ENCODE measurements at places on chromosomes 1 and 21. TPM values are rescaled to one million over a fixed set of nuclear protein-coding genes. Genes with fewer than 3 reads are reported as not detected.

DNA sequence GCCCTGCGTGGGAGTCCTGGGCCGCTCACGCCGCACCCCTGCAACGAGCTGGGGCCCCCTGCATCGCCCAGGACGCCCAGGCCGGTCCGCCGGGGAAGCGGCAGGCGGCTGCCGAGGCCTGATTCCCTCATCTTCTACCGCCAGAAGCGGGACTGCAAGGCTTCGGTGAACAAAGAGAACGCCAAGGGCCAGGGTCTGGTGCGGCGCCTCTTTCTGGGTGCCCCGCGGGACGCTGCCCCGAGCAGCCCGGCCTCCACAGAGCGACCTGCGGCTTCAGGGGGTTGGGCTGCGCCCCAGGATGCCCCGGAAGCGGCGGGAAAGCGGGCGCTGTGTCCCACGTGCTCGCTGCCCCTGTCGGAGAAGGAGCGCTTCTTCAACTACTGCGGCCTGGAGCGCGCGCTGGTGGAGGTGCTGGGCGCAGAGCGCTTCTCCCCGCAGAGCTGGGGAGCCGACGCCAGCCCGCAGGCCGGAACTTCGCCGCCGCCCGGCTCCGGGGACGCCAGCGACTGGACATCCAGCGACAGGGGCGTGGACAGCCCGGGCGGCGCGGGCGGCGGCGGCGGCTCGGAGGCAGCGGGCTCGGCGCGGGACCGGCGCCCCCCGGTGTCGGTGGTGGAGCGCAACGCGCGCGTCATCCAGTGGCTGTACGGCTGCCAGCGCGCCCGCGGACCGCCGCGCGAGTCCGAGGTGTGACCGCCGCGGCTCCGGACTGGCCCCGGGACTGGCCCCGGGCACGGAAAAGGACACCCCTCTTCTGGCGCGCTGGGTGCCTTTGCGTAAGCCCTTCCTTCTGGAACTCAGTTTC lies 2.7 kb downstream of the FAM110D start:
- no peaks in the 10 kb centered on the region for H3K36me3 ChIP-seq
- H3K27ac ChIP-seq: no peak overlapping the region
- H3K4me1 ChIP-seq: peaks cover 8% of the 10 kb centered on the region
- H3K27me3 ChIP-seq: no peaks in the 10 kb centered on the region
- DNase-seq: peak; percentile 63

DNA sequence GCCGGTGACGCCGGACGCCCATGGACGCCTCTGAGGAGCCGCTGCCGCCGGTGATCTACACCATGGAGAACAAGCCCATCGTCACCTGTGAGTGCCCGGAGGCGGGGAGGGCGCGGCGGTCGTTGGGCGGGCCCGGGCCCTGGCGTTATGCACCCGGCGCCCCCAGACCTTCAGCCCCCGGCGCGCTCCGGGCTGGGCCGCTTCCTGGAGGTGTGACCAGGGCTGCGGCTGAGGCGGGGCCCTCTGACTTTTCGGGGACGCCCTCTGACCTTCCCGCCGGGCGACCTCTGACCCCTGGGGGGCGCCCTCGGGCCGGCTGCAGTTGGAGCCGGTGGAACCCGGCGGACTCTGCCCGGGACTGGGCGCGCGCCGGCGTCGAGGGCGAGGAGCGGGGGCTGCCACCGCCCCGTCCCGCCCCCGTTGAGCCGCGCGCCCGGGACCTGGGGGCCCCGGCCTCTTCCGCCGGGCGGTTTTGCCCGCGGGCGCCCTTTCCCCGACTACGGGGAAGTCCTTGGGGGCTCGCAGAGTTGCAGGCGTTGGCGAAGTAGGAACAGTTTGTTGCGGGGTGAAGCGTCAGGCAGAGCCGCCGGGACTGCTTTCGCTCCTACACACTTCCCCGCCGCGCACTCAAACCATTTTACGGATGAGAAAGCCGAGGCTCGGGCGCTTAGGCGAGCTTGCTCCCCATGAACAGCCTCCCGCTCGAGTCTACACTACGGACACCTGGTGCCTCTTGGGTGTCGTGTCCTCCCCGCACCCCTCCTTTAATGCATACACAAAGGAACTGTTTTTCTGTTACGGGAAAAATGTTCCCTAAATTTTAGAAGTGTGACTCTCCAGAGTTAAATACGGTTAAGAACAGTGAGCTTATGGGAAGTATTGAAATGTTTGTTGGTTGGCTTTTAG lies 618 bp downstream of the TRAPPC10 start:
- peak; percentile 57 for DNase-seq
- no peaks in the 10 kb centered on the region for H3K36me3 ChIP-seq

DNA sequence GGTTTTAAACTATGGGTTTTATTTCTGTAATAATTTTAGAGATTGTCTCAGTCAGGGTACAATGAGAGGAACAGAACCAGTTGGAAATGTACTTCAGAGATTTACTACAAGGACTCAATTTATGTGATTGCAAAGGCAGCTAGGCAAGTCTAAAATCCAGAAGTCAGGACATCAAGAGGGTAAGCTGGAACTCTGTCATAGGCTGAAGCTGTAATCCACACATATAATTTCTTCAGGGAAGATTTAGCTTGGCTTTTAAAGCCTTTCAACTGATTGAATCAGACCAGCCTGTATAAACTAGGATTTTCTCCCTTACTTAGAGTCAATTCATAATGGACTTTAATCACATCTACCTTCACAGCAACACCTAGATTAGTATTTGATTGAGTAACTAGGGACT lies 24.3 kb upstream of the LELP1 start:
- no peaks in the 10 kb centered on the region for H3K36me3 ChIP-seq
- no peak overlapping the region for H3K4me3 ChIP-seq
- H3K27ac ChIP-seq: no peak overlapping the region

GRCh38 chr1:81678779-81679178 lies 122.0 kb upstream of the ADGRL2 start:
- peaks cover 9% of the 10 kb centered on the region for H3K4me1 ChIP-seq
- no peak overlapping the region for H3K4me3 ChIP-seq
- no peak for DNase-seq

- peak overlapping the region; percentile 9 for H3K27ac ChIP-seq
- DNase-seq: no peak
- no peaks in the 10 kb centered on the region for H3K36me3 ChIP-seq
Measured at GRCh38 chr1:54359393-54360162, 46.6 kb downstream of the SSBP3 start.

DNA sequence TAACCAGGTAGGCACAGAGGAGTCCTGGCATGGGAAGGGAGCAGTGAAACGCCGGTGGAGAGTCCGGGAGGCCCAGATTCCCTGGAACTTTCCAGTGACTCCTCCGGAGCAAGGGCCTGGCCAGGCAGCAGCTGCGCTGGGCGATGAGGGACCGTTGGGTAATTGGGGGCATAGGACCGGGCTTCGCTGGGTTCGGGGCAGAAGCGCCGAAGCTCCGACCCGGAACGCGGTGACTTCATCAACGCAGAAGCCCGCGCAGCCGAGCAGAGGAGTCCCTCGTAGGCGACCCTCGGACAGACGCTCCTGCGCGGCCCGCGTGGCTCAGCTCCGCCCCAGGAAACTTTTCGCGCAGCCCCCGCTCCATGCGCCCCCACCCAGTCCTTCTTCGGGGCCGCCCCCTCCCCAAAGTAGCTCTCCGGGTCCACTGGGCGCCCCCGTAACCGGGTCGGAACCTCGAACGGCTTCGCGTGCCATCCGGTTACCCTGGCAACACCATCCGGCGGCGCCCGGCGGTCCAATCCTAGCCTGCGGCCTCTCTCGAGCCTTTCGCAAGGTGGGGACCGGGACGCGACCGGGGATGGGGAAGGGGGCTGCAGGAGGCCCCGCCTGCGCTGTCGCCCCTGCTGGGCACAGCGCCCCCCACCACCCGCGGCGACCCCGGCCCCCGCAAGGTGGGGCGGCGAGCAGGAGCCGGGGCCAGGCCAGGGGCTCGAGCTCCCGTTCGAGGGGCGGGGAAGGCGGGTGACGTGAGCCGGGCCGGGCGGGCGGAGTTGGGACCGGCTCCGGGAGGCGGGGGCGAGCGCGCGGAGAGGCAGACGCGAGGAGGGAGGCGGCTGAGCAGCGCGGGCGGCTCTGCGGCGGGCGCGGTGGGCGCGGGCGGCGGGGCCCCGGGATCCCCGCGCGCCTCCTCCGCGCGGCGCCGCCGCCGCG lies at the start of gene AJAP1:
TSS of gene AJAP1 (plus strand) at position 814 of the 930 bp plus-strand sequence. CDS start 817 bp downstream, outside the sequence.
- H3K27ac ChIP-seq: no peak within 1 kb of the TSS
- H3K27me3 ChIP-seq: no peaks in the 10 kb centered on the region
- no peaks in the 10 kb centered on the region for H3K36me3 ChIP-seq
- H3K4me3 ChIP-seq: peak within 1 kb of the TSS; percentile 37

The CD84 gene
- total RNA-seq: 4.0 TPM

The GPR25 gene
- total RNA-seq: not detected

The IKBKE gene
- 3.5 TPM for total RNA-seq

GRCh38 chr1:109792056-109792831 lies 28.5 kb upstream of the EPS8L3 start:
- H3K4me1 ChIP-seq: peaks cover 7% of the 10 kb centered on the region
- H3K27me3 ChIP-seq: no peaks in the 10 kb centered on the region
- no peak overlapping the region for H3K4me3 ChIP-seq
- H3K27ac ChIP-seq: peak overlapping the region; percentile 38
- peak; percentile 91 for DNase-seq

- H3K4me1 ChIP-seq: peaks cover 5% of the 10 kb centered on the region
- no peaks in the 10 kb centered on the region for H3K36me3 ChIP-seq
- DNase-seq: peak; percentile 17
Measured at GRCh38 chr1:88291611-88292354, 392.3 kb upstream of the PKN2 start.

DNA sequence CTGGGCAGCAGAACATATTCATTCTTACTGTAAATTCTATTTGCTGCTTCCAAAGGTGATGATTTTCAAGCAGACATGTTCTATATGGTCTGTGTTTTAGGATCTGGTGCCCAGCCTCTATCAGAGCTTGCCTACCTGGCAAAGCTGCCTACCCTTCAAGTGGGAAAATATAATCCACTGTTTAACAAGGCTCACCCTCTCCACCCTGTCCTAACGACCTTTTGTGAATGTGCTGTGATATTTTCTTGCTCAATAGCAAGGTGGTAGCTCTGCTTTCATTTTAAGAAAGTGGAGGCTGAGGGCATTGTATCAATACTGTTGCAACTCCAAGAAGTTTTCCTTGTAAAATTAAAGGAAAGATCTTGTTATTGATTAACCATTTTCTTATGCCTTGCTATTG lies 26.0 kb upstream of the AGO1 start:
- no peak overlapping the region for H3K4me3 ChIP-seq
- H3K4me1 ChIP-seq: peaks cover under 1% of the 10 kb centered on the region
- H3K27me3 ChIP-seq: no peaks in the 10 kb centered on the region
- DNase-seq: no peak

GRCh38 chr1:2074944-2075740 lies 24.9 kb downstream of the PRKCZ start:
- H3K4me3 ChIP-seq: no peak overlapping the region
- H3K4me1 ChIP-seq: no peaks in the 10 kb centered on the region

DNA sequence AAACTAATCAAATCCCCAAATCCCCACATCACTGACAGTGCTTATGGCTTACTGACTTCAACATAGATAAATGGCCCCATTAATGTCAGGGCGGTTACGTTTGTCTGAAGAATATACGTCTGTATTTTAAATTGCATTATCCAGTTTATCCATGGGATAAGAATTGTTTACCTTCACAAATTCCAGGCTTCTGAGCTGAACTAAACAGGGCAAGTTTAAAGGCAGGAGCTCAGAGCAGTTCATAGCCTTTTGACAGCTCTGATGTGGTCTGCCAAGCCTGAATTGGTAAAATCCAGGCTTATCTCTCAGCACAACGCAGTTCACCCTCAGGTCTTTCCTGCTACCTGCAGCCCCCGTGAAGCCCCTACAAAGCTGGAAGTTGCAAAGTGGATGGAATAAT lies 79.5 kb upstream of the GREM2 start:
- no peaks in the 10 kb centered on the region for H3K36me3 ChIP-seq
- no peak overlapping the region for H3K27ac ChIP-seq
- DNase-seq: no peak
- no peaks in the 10 kb centered on the region for H3K27me3 ChIP-seq
- H3K4me3 ChIP-seq: no peak overlapping the region

The CAMK1G gene
- total RNA-seq: 12.0 TPM

The LRRC38 gene
- total RNA-seq: not detected

The AMY2A gene
- total RNA-seq: 0.87 TPM

GRCh38 chr1:202586018-202586821 lies 124.0 kb downstream of the SYT2 start:
- no peaks in the 10 kb centered on the region for H3K27me3 ChIP-seq
- H3K4me3 ChIP-seq: no peak overlapping the region
- H3K4me1 ChIP-seq: peaks cover 19% of the 10 kb centered on the region

- H3K4me3 ChIP-seq: no peak overlapping the region
- H3K36me3 ChIP-seq: no peaks in the 10 kb centered on the region
- no peaks in the 10 kb centered on the region for H3K27me3 ChIP-seq
- DNase-seq: no peak
- no peak overlapping the region for H3K27ac ChIP-seq
Measured at GRCh38 chr21:36754241-36754898, 55.5 kb downstream of the SIM2 start.

- H3K27me3 ChIP-seq: no peaks in the 10 kb centered on the region
- H3K4me3 ChIP-seq: no peak overlapping the region
Measured at GRCh38 chr1:19452221-19452663, 33.1 kb downstream of the CAPZB start.

DNA sequence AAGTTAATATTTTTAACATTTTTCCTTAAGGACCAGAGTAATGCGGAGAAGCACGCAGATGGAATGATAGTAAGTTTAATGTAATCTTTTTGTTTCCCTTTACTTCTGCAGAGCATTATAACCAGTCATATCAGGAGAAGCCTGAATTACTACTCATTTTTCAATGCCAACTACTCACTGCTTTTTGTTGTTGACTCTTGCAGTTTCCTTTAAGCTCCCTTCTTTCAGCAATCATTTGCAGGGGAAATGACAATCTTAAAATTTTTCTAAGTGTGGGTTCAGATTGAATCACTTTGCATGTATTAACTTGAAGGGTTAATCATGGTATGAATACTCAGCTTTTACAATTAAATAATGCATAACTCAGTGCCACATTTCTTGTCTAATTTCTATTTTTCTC lies 122.2 kb downstream of the NRDC start:
- H3K4me3 ChIP-seq: no peak overlapping the region
- no peak overlapping the region for H3K27ac ChIP-seq
- no peaks in the 10 kb centered on the region for H3K4me1 ChIP-seq
- no peaks in the 10 kb centered on the region for H3K27me3 ChIP-seq
- no peaks in the 10 kb centered on the region for H3K36me3 ChIP-seq

The PCBP3 gene
- total RNA-seq: 3.7 TPM

DNA sequence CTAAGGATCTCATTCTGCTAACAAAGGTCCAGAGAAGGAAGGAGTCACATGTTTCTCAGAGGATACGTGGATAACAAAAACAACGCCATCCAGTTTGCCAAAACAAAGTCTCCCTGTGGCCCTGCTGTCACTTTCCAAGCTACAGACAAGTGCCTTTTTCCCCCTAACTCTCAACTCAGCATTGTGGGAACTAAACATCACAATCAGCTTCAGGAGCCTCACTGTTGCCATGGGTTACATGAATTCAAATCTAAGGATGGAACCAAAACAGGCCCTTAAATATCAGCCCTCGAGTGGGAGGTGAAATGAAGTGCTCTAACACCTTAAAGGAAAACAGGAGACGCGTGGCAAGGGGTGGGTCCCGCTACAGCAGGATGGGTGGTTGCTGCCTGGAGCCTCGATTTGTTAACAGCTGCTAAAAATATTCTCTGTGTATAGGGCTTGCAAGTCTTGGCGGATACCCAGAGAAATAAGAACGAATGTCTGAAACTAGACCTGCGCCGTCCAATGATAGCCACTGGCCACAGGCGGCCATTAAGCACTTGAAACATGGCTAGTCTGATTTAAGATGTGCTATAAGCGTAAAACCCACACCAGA lies 66.4 kb upstream of the SOD1 start:
- H3K4me1 ChIP-seq: no peaks in the 10 kb centered on the region
- H3K36me3 ChIP-seq: no peaks in the 10 kb centered on the region
- H3K4me3 ChIP-seq: no peak overlapping the region

- no peaks in the 10 kb centered on the region for H3K4me1 ChIP-seq
- no peaks in the 10 kb centered on the region for H3K36me3 ChIP-seq
- H3K27me3 ChIP-seq: no peaks in the 10 kb centered on the region
- no peak for DNase-seq
- no peak overlapping the region for H3K4me3 ChIP-seq
- H3K27ac ChIP-seq: no peak overlapping the region
Measured at GRCh38 chr1:215476541-215476940, 90.6 kb upstream of the KCTD3 start.

Data from ovary (tissue), 10 donors.